ENCODE measurements at places on chromosomes 12 and 14.
A peak's percentile ranks its signal among the peaks of the same experiment; 100 is the strongest.

DNA sequence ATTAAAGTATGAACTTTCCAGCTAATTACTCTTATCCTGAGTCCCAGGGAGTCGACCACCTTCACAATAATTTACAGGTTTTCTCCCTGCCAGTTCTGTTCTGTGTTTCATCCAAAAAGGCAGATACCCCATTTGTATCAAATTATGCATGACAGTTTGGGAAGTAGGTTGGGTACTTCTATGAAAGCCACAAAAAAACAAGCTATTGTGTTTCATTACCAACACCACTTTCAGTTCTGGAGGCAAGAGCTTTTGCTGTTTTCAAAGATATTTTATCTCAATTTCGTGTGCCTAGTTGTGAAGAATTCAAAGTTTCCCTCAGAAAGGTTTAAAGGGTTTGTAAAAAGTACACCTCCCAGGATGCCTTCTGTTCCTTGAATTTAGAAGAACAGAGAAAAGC is 557.4 kb downstream of the FLRT2 start:
- DNase-seq = no peak

DNA sequence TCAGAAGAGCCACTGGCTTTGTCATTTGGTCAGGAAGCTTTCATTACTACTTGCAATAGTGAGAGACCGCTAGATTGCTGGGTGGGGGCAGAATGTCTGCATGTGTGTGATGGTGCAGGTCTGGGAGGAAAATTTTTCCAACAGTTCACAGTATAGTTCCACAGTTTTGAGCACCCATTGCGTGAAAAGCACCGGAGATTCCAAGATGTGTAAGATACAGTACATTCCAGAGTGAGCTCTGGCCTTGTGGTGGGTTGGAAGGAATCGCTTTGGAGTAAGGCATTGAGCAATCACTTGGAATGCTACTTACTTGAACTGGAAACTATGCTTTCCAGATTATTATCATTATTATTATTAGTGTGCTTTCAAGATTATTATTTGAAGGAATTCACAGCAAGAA is 47.6 kb upstream of the FRMD6 start:
- DNase-seq = peak; percentile 96

GRCh38 chr14:33933386-33933933 is 17.4 kb downstream of the EGLN3 start:
- no peak for DNase-seq

GRCh38 chr12:56839915-56840325 is 76.8 kb downstream of the HSD17B6 start:
- DNase-seq = no peak

DNA sequence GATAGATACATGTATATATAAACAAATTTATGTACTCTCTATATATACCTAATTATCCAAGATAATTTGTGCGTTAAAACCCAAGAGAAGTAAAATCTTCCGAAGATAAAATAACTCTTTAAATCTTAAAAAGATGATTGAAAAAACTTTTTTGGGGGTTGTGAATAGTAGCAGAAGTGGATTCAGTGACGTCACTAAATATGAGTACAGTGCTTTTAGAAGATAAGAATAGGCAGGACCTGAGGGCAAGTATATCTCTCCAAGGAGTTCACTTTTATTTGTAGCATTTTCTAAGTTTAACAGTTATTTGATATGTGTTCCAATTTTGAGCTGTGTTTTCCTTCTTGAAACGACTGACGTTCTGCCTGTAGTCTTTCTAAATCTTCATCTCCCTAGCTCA is 319.8 kb downstream of the PPFIA2 start:
- DNase-seq = no peak

- no peak for DNase-seq
Observed at GRCh38 chr14:50821510-50822464, 9.2 kb downstream of the NIN start.

DNA sequence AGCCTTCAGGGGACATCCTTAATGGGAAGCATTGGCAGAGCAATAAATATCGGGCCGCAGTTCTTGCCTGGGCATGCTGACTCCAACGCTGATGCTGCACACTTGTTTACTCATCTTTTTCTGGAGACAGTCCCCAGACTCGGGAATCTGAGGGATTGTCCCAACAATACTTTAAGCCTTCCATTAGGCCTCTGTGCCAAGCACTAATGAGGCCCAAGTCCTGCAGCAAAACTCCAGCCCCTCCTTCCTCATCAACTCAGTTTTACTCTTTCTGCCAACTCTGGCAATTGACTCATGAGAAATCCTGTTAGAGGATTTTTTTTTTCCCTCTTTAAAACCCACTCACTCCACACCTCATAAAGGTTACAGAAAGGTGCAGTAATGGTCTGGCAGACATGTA is 233.4 kb upstream of the PELI2 start:
- no peak for DNase-seq

DNA sequence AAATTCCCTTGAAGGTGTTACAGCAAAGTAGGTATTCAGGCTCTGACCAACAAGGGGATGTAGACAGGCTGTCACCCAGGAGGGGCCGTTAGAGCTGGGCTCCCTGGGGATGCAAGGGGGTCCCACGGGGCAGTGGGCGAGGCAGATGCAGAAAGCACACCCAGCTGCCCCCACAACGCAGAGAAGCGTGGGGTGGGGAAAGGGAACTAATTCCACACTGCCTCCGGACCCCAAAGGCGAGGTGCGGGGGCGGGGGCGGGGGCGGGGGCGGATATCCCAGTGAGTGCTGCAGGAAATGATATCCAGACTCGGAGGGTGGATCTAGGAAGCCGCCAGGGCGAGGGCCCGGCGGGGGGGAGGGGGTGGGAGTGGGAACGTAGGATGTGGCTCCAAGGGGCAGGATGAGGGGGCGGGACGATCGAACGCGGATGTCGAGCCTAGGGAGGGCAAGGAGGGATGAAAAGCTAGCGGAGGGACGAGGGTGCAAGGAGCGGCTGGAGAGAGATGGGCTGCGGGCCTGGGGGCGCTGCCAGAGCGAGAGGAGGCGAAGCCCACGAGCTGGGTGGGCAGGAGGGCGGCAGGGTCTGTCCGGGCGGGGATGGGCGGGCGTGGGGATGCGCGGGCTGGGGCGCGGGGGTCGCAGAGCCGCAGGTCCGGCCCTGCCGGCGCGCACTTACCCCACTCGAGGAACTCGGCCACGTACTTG is 874 bp downstream of the CDC42BPB start:
- peak; percentile 25 for DNase-seq

DNA sequence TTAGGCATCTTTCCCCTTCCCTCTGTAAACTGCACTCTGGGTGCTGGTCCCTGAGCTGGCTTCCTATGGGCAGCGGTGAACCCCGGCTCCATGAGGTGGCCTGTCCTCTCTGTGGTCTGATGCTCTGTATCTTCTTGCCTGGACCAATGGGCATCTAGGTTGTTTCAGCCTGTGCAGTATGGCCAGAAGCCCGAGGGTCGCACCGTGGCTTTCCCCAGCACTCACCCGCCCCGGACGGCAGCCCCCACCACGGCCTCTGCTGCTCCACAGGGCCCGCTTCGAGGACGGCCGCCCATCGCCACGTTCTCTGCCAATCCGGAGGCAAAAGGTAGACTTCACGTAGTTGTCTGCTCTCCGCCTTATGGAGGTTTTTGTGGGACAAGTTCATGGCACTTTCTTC is 70.1 kb downstream of the EP400 start:
- DNase-seq = no peak

GRCh38 chr14:73142216-73142615 is 5.9 kb downstream of the PSEN1 start:
- no peak for DNase-seq
